ENCODE measurements at places on chromosomes 2 and 18. TPM values are rescaled to one million over a fixed set of nuclear protein-coding genes. Genes with fewer than 3 reads are reported as not detected.

Gene TMEM163
- 6.6 TPM for total RNA-seq

Gene EDAR
- not detected for total RNA-seq

Gene REG1B
- not detected for total RNA-seq

Gene BCS1L
- total RNA-seq = 35.8 TPM

Gene CFC1
- total RNA-seq = not detected

Gene IL1F10
- total RNA-seq = not detected

Gene CXCR4
- 76.6 TPM for total RNA-seq

Gene TUBA3E
- total RNA-seq = not detected

Gene TCF7L1
- total RNA-seq = 5.1 TPM

Gene AFF3
- not detected for total RNA-seq

Gene MERTK
- total RNA-seq = 17.3 TPM

Gene TLX2
- total RNA-seq = not detected

Gene CDK15
- total RNA-seq = not detected

Data from endothelial cell of coronary artery (primary cell).